ENCODE measurements at places on chromosomes 11 and 22. TPM values are rescaled to one million over a fixed set of nuclear protein-coding genes. Genes with fewer than 3 reads are reported as not detected.

DNA sequence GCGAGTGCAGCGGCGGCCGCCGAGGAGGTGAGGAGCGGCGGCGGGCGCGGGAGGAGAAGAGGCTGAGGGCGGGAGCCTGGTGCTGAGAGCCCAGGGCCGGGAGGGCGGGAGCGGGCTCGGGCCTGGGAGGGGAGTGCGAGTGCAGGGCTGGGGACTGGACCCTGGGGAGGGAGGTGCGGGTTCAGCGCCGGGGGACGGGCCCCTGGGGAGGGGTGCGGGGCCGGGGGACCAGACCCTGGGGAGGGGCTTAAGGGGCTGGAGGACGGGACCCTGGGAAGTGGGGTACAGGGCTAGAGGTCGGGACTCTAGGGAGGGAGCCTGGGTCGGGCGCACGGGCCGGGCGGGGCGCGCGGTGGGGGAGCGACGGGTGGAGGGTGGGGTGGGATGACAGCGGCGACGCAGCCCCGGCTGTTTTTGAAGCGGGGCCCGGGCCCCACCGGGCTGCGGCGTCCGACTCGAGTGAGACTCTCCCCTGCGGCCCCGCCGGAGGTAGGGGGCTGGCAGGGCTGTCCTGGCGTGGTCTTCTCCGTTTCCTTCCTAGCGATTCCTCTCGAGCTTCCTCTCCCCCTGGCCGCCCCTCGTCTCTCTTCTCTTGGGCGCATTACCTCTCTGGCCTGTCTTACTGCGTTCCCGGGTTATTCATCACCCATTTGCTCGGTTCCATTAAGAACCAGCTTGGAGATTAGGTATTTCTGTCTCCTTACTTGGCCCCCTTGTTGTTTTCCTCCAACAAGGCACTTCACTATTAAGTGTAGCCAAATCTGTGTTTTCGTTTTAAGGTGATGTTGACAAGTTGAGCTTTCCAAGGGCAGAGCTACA lies 754 bp downstream of the NUP50 start:
- peak; percentile 59 for DNase-seq

DNA sequence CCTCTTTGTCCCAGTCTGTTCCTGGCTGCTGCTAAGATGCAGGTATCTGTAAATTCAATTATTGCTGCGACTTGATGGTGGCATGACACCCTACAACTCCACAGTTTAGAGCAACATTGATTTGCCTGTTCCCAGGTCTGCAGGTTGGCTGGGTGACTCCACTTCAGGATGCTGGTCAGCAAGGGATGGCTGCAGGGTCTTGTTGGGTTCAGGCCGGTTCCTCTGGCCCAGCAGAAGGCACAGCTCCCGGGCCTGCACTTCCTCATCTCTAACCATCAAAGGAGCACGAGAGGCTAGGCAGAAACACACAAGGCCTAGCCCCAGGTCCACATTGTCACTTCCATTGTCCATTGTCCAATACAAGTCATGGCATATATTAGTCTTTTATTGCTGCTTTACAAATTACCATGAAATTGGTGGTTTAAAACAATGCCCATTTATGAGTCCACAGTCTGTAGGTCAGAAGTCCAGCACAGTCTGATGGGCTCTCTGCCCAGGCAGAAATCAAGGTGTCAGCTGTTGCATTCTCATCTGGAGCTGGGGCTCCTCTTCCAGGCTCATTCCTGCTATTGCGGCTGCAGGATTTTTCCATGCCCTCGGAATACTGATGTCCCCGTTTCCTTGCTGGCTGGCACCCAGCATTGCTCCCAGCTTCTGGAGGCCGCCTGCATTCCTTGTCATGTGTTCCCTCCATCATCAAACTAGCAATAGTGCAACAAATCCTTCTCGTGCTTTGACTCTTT lies 96.6 kb upstream of the LMO1 start:
- DNase-seq, result no peak

DNA sequence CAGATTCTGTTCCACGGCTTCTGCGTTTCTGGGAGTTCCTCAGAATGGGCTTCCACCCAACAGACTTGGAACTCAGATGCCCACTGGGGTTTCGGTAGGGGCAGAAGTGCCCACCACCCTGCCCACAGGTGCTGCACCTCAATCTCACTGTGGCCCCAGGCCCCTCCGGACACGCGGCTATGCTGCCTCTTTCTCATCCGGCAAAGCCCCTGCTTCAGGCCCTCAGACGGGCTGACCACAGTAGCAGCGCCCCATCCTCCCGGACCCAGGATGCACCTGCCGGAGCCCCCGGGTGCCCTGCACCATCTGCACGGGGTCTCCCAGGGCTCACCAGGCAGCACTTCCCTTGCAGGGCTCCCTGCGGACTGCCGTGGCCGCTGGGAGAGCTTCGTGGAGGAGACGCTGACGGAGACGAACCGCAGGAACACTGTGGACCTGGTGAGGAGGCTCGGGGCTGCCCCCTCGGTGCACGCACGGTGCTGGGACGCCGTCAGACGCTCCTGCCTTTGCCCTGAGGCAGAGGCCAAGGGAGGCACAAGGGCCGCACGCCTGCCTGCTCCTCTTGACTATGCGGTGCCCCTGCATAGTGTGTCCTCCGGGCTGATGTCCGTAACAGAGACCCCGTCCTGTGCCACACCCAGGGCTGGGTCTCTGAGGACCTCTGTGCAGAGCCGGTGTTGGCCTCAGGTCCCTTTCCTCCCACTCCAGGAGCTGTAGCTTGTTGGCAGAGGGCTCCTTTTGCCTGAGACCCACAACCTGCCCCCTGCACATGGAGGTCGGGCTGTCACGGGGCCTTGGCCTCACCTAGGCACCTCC lies 38.6 kb downstream of the SBF1 start:
- DNase-seq, result no peak

DNA sequence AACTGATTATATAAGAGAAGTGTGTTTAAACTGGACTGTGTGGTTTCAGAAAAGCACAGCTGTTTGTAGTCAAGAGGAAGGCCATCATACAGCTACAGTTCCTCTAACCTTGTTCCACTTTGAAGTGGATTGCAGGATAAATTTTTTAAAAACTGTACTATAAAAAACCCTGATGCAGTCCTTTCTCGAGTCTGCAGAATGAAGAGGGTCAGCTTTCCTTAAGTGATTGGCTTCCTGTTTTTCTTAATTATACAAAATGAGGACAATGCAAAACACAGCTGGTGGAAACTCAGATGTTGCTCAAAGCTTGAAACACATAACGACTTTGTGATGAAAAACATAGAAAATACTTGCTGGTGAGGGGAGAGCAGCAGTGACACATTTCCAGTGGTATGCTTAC lies 1060.5 kb downstream of the DLG2 start:
- DNase-seq, result no peak

GRCh38 chr22:42938976-42939375 lies 76.0 kb downstream of the PACSIN2 start:
- no peak for DNase-seq

DNA sequence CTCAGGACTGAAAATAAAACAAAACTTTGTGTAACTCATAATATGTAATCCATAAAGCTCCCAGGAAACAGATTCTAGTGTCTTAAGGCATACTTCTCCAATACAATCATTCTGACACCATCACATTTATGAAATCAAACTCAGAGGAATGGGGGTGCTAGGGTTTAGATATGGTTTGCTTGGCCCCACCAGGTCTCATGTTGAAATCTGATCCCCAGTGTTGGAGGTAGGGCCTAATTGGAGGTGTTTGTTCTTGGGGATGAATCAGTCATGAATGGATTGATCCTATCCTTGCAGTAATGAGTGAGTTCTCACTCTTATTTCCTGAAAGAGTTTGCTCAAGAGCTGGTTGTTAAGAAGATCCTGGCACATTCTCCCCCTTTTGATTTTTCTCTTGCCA lies 380.9 kb downstream of the ETS1 start:
- no peak for DNase-seq

DNA sequence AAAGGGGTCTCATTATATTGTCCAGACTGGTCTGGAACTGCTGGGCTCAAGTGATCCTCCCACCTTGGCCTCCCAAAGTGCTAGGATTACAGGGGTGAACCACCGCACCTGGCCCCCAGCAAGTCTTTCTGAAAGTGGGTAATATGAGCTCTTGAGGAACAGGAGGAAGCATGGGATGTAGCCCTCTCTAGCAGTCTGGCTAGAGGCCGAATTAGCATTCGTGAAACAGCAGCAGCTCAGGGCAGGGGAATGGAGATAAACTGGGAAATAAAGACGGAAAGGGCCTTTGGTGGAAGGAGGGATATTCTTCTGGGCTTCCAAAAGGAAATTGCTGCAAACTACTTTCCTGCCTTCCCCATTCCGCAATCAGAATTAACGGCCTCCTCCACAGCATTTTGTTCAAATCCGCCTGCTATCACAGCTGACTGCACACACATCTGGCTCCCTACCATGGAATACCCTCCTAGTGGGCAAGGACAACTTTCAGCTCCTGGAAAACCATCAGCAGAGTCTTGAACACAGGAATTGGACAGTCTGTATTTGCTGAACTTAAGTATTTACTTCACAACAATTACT lies 44.3 kb downstream of the MICAL3 start:
- no peak for DNase-seq

GRCh38 chr22:39349967-39350726 lies at the start of gene SYNGR1:
Gene SYNGR1 (plus strand): TSS chr22:39349991. CDS start chr22:39350011, 20 bp downstream.
- no peak for DNase-seq

DNA sequence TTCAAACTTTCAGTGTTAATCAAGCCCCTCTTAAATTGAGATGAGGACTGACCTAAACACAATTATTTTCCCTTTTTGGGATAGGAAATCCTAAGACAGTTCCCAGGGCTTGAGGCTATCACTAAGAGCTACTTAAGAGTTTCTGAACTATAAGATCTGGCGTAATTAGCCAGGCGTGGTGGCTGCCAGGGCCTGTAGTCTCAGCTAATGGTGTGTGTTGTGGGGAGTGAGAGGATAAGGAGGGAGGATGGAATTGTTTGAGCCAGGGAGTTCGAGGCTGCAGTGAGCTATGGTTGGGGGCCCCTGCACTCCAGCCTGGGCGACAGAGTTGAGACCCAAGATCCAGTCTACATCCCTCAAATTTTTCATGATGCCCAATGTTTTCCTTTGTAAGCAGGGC lies 23.5 kb upstream of the EXPH5 start:
- DNase-seq, result no peak

DNA sequence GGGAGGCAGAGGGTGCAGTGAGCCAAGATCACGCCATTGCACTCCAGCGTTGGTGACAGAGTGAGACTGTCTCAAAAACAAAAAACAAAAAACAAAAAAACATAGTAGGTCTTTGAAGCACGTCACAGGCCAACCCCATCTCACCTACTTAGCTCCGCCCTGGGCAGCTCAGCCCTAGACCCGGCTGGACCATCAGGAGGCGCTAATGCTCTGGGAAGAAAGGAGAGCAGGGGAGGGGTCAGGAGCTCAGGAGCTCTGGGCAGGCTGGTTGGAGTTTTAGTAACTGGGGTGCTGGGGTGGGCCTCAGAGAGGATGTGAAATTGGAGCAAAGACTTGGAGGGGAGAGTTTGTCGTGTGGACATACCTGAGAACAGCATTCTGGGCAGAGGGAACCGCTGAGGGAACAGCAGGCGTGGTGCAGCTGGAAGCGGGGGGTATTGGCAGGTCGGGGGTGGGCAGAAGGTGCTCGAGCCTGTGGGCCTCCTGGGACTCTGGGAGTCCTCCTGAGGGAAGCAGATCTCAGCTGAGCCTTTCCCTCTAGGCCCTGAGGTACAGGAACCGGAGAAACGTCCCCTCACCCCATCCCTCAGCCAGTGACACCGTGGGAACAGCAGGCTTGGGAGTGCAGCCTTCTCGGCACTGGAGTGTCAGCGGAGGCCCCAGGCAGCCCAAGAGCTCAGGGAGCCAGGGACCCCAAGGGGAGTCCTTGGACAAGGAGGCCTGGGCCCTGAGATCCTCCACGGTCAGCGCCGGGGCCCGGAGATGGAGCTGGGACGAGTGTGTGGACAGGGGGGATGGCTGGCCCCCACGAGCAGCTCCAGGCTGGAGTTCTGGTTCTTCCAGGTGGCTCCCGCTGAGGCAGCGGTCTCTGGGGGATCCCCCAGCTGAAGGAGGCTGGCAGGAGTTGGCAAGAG lies 2.2 kb upstream of the RPS6KA4 start:
- DNase-seq, result no peak

DNA sequence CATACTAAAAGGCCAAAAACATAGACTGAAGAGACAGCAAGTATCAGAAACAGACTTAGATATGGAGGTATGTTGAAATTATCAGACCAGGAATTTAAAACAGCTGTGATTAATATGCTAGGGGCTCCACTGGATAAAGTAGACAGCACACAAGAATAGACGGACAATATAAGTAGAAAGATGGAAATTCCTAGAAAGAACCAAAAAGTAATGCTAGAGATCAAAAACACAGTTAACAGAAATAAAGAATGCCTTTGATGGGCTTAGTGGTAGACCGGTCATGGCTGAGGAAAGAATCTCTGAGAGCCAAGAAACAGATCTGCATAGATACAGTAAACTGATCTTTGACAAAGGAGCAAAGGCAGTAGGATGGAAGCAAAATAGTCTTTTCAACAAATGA lies 250.2 kb downstream of the SWAP70 start:
- DNase-seq, result no peak

- DNase-seq, result no peak
These were observed 25.3 kb downstream of the PRCP start for GRCh38 chr11:82874646-82875523.

DNA sequence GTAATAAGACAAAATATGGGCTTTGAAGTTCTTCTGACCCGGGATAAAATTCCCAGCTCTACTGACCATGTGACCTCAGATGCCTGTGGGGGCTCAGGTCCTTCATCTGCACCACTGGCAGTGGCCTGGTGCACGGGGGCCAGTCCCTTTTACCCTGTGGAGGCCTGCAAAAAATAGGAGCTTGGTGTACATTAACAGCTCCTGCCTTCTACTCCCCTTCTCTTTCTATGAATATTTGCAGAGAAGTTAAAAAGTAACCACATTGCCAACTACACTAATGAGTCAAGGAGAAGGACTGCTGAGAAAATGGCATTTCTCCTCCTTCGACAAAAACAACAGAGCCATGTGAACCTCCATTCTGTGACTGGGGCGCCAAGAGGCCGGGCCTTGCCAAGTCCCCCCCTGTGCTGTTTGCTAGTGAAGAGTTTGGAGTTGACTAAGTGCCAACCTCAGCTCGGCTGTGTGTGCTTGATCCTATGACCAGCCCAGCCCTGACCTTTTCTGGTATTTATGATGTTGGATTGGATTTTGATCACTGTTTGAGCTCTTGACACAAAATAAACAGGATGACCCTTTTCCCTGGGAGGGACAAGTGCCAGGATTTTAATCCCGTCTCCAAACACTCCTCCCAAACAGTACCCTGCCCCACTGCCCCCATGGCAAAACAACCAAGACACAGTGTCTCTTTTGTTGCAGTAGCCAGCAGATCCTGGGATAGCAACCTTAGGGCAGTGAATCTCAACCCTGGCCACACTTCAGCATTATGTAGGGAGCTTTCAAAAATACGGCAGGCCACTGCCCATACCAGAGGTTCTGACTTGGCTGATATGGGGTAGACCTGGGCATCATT lies 380.1 kb downstream of the LARGE1 start:
- no peak for DNase-seq

CCDC81 gene
- 0.50 TPM for total RNA-seq

DRD2 gene
- 0.52 TPM for total RNA-seq

CDKN1C gene
- 0.87 TPM for total RNA-seq

RNH1 gene
- total RNA-seq, result 113 TPM

CCDC82 gene
- 32.9 TPM for total RNA-seq

LARGE2 gene
- total RNA-seq, result 0.64 TPM

Data from activated CD8-positive, alpha-beta memory T cell treated with anti-CD3 and anti-CD28 coated beads, Interleukin-2, amount 10 ng/mL, durations not matched to agents 7 days and 5 days (primary cell).